ENCODE measurements at places on chromosomes 6 and 20. TPM values are rescaled to one million over a fixed set of nuclear protein-coding genes. Genes with fewer than 3 reads are reported as not detected.

The TXLNB gene
- total RNA-seq: 133 TPM

The BACH2 gene
- total RNA-seq: 1.5 TPM

DNA sequence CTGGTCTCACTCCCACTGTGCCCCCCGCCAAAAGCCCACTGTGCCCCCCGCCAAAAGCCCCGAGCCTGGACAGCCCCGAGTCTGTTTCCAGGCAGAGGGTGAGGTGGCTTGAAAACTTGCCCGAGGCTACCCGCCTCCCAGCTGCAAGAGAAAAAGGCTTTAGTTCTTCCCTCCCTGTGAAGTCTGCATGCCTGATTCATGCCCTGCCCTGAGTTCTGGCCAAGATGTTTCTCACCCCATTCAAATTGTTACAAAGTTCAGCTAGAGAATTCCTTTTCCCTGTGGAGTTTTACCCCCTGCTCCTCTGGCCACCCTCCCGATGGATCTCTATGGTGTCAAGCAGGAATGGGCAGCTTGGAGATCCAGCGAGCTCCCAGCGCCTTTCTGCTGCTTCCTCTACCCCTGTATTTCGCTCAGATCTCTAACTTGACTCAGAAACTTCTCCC is 298.8 kb upstream of the MAP3K7 start:
- DNase-seq: no peak

DNA sequence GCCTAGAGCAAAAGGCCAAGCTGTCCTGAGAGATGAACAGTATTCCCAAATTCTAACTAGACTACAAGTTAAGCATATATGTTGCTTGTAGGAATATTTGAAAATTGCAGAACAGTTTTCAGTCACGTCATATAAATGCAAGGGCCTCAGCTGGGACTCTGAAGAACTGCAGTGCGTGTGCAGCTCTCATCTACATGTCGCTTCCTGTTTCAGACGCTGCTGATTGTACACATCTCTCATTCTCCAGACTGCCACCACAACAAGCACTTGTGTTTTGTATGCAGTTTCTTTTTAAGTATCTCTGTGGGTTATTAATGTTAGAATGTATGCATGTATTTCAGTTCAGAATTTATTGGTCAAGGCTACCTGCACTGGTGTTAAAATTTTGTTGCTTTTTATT is 119.7 kb downstream of the MAP3K4 start:
- no peak for DNase-seq

The CPNE1 gene
- 46.6 TPM for total RNA-seq

The CALHM4 gene
- 0.32 TPM for total RNA-seq

The MCM3 gene
- 21.8 TPM for total RNA-seq

The PKIG gene
- 195 TPM for total RNA-seq

The CFAP61 gene
- 23.8 TPM for total RNA-seq

The MOXD1 gene
- 3.5 TPM for total RNA-seq

GRCh38 chr6:151664390-151664789 is 143.1 kb upstream of the ESR1 start:
- DNase-seq: no peak

The GATA5 gene
- total RNA-seq: 18.1 TPM

- peak; percentile 75 for DNase-seq
Observed at GRCh38 chr20:5001174-5002076, at the start of gene SLC23A2. SLC23A2 (minus strand) TSS chr20:5001510; CDS start chr20:4932562, 68,948 bp downstream.

GRCh38 chr6:125809570-125810170 is 18.9 kb downstream of the NCOA7 start:
- no peak for DNase-seq

DNA sequence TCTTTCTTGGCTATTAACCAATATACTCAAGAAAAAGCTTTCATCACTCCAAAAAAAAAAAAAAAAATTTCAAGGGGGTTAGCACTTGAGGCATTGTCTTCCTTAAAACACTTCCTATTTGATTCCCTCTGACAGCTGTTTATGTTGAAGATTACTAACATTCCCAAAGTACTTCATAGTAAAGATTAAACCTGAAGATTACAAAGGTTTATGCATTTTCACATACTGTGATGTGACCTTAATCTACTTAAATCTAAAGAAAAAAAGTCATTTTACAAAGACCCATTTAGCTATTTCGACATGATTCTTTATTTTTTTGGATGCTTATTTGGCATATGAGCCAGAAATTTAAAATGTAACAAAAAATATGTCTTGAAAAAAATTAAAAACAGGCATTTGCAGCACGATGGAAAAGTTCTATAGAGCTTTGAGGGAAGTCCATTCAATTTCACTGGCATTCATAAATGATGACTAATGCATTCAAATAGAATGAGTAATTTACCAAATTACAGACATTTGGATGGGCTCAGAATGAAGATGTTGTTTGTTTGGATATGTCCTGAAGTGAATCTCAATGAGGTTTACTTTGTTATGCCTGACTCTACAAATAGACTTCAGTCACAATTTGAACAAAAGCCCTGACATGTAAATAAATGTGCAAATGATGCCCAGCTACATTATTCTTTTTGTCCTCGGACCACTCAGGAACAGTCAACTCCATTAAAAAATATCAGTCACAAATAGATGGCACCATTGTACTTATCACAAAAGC is 674.6 kb upstream of the MARCKS start:
- no peak for DNase-seq

GRCh38 chr6:111804627-111805235 is 68.5 kb downstream of the FYN start:
- no peak for DNase-seq

DNA sequence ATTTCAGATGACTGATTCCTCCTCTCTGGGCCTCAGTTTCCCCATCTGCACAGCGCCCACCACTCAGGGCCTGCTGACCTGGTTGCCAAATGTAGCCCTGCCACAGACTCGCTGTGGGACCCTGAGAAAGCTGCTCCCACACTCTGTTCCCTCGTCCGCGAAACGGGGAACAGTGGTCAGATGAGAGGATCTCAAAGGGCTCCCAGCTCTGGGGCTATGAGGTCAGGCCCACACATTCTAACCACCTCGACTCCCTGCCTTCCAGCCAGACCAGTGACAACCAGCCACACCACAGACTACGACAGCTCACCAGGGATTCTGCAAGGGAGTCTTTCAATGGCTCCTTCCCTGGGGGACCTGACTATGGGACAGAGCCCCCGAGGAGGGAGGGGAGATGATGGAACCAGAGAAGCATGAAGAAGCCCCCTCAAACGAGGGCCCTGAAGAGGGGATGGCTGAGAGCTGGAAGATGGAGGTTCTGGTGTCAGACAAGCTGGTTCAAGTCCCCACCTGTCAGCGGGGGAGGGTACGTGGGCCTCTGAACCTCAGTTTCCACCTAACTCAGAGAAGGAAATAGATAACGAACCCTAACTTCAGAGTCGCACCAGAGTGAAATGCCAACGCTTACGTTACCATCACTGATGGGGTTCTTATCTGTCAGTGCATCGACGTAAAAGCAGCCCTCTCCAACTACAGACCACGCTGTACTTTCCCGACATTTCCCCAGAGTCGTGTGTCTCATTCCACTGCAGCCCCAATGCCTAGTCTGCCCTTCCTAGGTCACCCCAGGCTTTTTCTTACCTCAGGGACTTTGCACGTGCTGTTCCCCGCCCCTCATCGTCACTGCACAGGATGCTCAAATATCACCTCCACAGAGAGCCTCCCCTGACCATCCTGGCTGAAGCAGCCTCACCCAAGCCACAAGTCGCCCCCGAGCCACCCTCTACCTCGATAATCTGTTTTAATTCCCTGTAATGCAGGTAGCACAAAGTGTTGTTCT is 60.5 kb downstream of the PREX1 start:
- no peak for DNase-seq

DNA sequence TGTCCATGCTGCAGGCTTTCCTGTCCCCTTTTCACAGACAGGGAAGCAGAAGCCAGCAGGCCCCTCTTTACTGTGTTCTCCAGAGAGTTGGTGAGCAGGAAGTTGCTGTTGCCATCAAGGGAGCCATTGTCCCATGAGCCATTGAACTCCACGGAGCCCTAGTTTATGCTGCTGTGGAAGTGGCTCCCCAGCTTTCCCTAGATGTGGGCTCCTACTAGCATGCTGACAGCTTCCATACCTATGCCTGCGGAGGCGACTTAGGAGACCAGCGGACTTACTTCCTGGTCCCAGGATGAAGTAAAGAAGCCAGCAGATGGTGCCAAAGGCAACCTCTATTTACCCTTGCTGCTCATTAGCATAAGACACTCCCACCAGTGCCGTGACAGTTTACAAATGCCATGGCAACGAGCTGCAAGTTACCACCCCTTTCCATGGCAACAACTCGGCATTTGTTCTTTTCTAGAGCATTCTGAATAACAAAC is 30.8 kb upstream of the FKBP1A start:
- DNase-seq: no peak

The POM121L2 gene
- not detected for total RNA-seq

- no peak for DNase-seq
Observed at GRCh38 chr6:54018722-54019121, 92.5 kb upstream of the MLIP start.

- DNase-seq: no peak
Observed at GRCh38 chr6:55293116-55293515, 34.2 kb upstream of the GFRAL start.

- peak; percentile 96 for DNase-seq
Observed at GRCh38 chr20:36745927-36746659, at the start of gene NDRG3. NDRG3 (minus strand) TSS chr20:36746090; CDS start chr20:36721735, 24,355 bp downstream.

GRCh38 chr6:81998432-81998831 is 246.0 kb upstream of the TENT5A start:
- DNase-seq: no peak

The ZNF343 gene
- 5.8 TPM for total RNA-seq

The RIPPLY2 gene
- total RNA-seq: not detected

GRCh38 chr20:845226-845868 is 11.8 kb downstream of the FAM110A start:
- DNase-seq: no peak

The AP5S1 gene
- 10.2 TPM for total RNA-seq

GRCh38 chr6:51283723-51284355 is 465.2 kb downstream of the TFAP2B start:
- no peak for DNase-seq

DNA sequence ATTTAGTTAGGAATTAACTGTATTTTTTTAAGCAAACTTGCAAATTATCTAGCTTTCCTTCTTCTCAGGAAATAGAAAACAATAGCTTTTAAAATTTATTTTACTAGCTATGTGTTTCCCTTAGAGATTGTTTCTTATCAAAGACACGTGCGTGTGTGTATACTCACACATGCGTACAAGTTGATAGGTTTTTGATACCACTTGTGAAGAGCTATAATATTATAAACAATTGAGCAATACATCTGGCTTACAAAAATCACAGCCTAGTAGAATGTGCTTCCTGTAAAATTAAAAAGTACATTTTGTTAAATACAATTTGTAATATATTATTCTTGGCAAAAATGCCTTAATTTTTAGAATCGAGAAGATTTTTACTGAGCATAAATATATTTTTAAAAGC is 33.9 kb downstream of the COL12A1 start:
- DNase-seq: no peak

DNA sequence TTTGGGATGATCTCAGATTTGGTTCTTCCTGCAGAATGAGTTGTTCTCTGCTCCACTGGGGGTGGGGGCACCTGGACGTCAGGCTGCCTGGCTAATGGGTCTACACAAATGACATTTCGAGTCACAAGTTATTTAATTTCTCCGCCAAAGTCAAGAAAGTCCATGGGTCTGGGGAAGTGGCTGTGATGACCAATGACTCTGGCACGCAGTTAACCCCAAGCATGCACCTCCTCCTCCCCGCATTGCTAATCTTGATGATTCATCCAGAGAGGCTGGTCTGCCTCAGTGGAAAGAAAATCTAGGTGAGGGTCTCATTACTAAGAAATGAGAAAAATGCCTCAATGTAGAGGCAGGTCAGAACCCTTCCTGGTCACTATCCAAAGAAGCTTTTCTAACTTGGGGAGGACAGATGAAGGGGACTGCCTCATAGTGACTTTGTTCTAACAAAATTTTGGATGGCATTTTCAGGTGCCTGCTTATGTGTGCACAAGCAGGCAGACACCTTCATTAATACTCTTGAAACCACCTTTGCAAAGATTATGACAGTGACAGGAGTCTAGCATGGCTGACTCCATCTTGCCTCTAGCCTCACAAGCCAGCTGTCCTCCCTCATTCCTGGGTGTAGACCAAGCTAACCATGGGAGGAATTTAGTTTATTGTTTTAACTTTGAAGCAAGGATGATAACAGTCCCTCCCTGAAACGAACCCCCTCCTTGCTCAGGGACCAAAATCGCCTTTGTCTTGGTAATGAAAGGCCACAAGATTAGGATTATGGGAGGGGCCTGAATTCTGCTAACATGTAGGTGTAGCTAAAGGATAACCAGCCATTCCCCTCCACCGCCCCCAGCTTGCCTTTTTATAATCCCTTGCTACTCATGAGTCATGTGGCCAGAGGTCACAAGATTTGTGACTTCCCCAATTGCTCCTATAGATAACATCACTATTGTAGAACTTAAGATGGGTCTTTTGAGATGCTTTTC is 98.6 kb upstream of the MRPS10 start:
- DNase-seq: no peak

DNA sequence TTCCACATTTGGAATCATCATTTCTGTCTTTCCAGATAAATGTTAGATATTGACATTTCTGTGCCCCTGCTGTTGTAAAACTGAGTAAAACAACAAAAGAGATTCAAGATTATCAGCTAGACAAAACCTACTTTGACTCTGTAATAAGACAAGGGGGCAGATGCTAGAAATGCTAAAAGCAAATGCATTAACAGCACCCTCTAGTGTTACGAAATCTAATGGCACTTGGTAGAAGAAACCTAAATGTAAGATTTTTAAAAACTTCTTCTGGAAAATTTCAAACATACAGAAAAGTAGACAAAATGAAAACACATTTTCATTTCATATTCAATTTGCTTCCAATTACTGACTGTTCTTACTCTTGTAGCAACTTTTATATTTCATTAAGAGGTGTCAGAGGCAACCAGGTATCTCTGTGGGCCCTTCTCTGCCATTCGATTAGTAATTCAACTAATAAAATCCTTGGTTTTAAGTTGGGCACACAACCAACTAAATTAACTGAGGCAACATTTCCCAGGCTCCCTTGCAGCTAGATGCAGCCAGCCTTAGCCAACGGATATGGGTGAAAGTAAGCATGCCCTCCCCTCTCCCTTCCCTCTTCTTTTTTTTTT is 45.0 kb downstream of the SLC23A2 start:
- DNase-seq: no peak

GRCh38 chr6:43736211-43736786 is 33.7 kb upstream of the VEGFA start:
- no peak for DNase-seq

- no peak for DNase-seq
Observed at GRCh38 chr6:128515550-128516513, 4.6 kb downstream of the PTPRK start.

The NFATC2 gene
- 2.3 TPM for total RNA-seq

GRCh38 chr6:70847106-70848084 is 109.5 kb downstream of the B3GAT2 start:
- DNase-seq: no peak

- DNase-seq: no peak
Observed at GRCh38 chr20:33211817-33212424, 5.2 kb upstream of the BPIFA3 start.

DNA sequence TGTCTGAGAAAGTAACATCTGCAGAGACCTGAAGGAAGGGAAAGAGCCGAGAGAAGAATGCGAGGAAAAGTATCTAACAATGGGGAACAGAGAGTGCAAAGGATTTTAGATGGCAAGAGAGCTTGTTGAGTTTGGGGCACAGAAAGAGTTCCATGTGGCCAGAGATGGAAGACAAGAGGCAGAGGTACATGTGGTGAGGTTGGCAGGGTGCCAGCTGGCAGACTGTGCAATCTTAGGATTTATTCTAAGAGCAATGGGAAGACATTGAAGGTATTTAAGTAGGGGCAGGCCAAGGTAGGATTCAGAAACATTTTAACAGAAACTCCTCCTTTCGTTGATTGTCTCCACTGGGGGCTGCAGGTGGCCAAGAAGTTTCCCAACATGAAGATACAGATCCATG is 20.4 kb upstream of the LBP start:
- no peak for DNase-seq

GRCh38 chr20:24962510-24962909 is 13.4 kb downstream of the CST7 start:
- DNase-seq: no peak

The GMPR gene
- 112 TPM for total RNA-seq
